ENCODE measurements at places on chromosomes 11 and 22.
A peak's percentile ranks its signal among the peaks of the same experiment; 100 is the strongest.

- no peak for DNase-seq
Observed at GRCh38 chr22:49155039-49155769, 672.5 kb downstream of the BRD1 start.

- DNase-seq: no peak
Observed at GRCh38 chr22:49417833-49418232, 409.8 kb downstream of the BRD1 start.

DNA sequence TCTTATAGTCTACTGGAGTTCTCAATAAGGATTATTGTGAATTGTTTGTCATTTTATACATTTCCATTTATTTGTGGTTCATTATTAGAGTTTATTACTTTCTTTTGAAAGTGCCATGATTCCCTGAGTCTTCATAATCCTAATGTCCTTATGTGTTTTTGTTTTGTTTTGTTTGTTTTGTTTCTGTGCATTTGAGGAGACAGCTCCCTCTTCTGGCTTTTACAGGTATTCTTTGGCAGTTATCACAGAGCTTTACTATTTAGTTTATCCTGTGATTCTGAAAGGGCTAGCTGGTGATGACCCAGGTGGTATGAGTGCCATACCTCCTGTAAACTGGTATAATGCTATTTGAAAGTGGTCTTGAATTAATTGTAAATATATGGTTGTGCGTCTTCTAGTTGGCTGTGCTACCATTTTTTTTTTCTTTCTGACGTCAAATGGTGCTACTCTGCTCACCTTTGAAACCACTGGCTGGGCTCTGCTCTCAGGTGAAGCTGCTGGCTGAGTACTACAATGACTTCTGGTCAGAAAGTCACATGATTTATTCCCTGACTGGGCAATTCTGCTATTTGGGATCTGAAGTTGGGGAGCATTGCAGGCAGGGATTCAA lies 751.2 kb downstream of the JRKL start:
- DNase-seq: no peak

DNA sequence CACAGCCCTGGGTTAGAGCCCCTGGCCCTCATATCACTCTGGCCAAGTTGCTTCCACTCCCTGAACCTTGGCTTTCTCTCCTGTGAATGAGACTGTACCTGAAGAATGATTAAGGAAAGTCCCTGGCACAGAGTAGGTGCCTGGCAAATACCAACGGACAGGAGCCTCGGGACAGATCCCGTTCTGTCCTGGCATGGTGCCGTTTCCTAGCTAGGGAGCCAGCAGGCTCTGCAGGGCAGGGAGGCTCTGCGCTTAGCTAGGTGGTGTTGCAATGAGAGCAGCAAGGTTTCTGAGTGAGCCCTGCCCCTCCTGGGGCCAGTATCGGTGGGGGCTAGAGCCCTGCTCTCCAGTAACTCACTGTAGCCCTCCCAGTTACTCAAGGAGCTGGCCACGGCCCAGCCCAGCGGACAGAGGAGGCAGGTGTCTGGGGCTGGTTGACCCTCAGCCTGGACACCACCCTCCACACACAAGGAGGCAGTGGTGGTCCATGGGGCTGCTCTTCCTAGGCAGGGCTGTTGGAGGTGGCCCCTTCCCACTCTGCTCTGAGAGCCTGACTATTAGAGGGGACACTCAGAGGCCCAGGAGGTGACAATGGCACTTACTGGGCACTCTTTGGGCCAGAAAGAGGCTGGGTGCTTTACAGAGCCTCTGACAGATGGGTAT lies 74.4 kb downstream of the NFAM1 start:
- no peak for DNase-seq

GRCh38 chr22:34236527-34236926 lies 316.3 kb upstream of the LARGE1 start:
- DNase-seq: no peak

DNA sequence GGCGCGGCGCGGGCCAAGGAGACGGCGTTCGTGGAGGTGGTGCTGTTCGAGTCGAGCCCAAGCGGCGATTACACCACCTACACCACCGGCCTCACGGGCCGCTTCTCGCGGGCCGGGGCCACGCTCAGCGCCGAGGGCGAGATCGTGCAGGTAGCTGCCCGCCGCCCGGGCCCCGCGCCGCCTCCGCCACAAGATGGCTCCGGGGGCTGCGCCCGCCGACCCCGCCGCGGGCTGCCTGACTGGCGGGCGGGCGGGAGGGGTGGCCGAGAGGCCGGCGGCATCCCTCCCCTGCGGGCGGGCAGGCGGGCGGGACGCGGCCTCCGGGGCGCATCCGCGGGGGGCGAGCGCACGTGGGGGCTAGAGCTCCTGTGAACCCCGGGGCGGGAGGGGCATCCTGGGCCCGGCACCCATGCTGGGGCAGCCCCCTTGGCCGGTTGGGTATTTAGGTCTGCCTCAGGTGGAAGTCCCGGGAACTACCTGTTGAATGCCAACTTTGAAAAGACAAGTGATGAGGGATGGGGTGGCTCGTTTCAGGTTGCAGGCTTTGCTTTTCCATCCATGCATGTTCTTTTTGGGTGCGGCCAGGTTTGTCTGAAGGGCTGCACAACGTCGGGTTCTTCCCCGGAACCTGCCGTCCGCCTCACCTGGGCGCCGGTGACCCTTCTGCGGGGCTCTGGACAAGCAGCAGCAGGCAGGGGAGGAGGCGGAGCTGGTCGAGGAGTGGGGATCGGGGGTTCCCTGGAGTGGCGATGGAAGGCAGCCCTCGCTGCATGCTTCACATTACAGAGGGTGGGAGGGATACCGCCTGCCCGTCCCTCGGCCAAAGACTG lies 760 bp downstream of the ZNRF3 start:
- DNase-seq: peak; percentile 55

- no peak for DNase-seq
Observed at GRCh38 chr11:130677486-130678153, 229.2 kb downstream of the ADAMTS15 start.

- DNase-seq: no peak
Observed at GRCh38 chr11:33089776-33090175, 50.4 kb downstream of the TCP11L1 start.

DNA sequence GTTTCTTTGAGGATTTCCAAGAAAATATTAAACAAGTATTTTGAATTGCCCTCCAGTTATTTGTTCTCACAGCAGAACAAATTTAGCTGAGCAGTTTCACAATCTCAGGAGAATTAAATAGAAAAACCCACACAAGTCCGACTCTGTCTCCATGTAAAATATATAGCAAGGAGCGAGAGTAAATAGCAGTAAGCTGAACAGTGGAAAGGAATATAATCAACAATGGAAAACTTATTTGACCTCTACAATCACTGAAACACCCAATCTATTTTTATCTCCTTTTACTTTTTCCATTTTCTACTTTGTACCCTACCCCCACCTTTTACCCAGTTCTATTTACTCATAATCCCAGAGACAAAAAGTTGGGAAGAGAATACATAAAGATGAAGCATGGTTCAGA lies 34.4 kb downstream of the NARS2 start:
- no peak for DNase-seq

- no peak for DNase-seq
Observed at GRCh38 chr22:44721213-44721612, 19.2 kb downstream of the PRR5 start.

GRCh38 chr22:43402128-43402527 lies 9.7 kb upstream of the MPPED1 start:
- no peak for DNase-seq

DNA sequence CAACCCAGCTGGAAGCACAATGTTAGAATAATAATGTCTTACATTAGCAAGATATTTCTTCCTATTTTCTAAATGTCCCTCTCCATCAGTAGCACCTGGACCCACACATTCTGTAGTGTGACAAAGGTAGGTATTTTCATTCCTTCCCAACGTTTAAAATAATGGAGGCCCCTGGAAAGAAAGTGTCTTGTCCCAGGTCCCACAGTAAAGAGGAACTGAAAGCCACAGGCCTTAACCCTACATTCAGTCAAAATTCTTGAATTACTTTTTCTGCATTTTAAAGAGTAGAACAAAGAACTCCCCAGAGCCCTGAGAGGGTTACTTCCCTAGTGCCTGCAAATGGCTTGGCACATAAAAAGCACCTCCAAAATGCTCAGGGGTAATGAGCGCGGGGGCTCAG lies 26.3 kb downstream of the OPCML start:
- DNase-seq: no peak

DNA sequence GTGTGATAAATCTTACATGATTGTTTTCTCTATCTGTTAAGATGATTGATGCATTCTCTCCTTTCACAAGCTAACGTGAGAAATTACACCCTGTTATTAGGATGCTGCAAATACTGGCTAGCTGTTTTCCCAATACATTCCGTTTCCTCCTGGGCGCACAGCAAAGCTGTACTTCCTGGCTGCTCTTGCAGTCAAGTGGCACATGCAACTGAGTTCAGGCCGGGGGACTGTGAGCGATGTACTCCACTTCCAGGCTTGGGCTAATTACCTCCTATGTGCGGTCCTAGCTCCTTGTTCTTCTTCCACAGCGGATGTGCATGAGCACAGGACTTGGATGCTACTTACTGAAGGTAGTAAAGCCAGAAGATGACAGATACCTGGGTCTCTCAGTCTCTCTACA lies 234.9 kb upstream of the SESN3 start:
- no peak for DNase-seq

- DNase-seq: no peak
Observed at GRCh38 chr11:69473276-69473845, 8.1 kb upstream of the LINC01488 start.

GRCh38 chr11:94545264-94546161 lies 1.8 kb downstream of the FUT4 start:
- no peak for DNase-seq

DNA sequence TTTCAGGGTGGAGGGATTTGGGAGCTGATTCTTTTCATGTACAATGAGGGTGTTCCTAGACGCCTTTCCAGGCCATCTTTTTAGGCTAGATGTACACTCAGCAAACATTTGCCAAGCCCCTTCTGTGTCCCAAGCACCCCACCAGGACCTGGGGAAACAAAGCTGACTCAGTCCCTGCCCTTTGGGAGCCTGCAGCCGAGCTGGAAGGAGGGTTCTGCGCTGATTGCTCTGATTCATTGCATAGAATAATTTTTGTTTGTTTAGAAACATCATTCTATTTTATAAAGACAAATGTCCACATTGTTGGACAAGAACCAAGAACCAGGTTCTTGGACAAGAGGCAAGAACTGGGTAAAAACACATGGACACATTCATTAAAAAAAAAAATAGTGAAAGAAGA lies 16.7 kb downstream of the TP53AIP1 start:
- no peak for DNase-seq

DNA sequence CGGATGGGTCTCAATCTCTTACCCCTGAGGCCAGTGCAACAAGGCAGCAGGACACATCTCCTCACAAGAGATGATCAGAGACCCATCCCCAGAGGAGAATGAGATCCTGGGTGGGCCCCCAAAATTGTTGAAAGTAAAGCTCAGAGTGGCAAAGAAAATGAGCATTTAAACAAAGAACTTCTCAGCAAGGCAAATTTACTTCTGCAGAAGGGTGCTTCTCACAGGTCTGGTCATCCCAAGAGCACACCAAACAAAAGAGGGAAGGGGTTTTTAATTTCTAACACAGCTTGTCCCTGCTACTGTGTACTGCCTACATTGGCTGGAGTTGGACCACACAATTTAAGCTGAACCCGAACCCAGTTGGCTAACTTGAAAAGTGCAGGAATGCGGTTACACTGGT lies 1628.6 kb upstream of the RAG2 start:
- DNase-seq: no peak

- DNase-seq: no peak
Observed at GRCh38 chr11:65388731-65389130, 2.3 kb downstream of the FRMD8 start.

DNA sequence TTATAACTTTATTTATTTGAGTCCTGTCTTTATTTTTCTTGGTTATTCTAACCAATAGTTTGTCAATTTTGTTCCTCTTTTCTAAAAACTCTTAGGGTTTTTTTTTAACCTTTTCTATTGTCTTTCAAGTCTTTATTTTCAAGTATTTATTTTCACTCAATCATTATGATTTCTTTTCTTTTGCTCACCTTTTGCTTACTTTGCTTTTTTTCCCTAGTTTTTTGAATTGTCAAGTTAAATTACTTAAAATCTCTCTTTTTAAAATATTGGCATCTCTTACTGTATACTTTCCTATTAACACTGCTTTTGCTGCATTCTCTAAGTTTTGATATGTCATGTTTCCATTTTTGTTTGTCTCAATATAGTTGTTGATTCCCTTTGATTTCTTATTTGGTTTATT lies 396.8 kb upstream of the CCDC179 start:
- DNase-seq: no peak

GRCh38 chr11:58938398-58938797 lies 890 bp upstream of the GLYATL1 start:
- DNase-seq: no peak

DNA sequence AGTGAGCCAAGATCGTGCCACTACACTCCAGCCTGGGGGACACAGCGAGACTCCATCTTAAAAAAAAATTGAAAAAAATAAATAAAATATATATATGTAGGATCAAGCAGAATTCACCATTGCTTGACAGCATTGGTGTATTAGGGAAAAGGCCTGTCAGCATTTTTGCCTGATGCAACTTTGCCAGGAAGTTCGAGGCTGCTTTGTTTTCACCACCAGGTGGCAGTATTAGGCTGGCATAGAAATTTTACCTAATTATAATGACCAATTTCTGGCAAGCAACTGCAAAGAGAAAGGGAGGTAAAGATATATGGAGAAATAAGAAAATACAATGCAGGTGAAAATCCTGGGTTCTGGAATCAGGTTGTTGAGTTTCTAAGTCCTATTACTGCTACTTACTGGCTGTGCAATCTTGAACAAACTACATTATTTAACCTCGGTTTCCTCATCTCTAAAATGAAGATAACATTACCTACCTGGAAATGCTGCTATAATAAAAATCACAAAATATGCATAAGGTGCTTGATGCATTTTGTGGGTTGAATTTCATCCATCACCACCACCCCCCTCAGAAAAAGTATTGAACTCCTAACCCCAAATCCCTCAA lies 24.7 kb downstream of the LAYN start:
- DNase-seq: peak; percentile 75

Measured in right forelimb (tissue), 1 donor.